Caco-2 (cell line): ENCODE measurements at places on chromosomes 16 and 17.

DNA sequence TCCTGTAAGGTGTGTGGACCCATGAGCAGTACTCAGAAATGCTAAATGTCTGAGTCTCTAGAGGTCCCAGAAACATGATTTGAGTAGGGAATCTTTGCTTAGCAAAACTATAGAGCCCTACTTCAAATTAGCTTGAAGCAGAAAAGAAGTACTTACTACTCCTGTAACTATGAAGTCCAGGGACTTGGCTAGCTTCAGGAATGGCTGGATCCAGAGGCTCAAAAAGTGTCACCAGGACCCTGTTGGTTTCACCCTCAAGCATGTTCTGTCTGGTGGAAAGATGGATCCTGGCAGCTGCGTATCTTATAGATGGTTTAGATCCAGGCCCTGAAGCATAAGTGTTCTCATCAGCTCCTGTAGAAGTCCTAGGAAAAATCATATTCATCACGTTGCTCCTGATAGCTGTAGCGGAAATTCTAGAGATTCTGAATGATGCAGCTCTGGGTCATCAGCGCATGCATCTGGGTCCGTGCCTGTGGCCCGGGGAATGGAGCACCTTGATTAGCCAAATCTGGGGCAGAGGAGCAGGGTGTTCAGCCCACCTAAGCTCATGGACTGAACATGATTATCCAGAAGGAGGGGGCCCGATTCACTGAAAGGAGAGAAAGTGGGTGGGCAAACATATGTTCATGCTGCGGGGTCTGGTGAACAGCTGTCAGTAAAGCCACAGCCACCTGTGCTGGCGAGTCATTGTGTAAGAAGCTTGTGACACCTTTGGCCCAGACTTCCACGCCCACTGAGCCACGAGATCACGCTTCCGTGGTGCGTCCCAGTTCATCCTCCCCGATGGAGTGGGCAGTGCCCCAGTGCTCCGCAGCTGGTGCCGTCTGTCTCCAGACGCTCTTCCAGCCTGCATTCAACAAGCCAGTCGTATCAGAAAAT lies 260.6 kb downstream of the CPPED1 start:
- DNase-seq: no peak

GRCh38 chr17:50946223-50946890 lies 80.2 kb upstream of the TOB1 start:
- DNase-seq: no peak

DNA sequence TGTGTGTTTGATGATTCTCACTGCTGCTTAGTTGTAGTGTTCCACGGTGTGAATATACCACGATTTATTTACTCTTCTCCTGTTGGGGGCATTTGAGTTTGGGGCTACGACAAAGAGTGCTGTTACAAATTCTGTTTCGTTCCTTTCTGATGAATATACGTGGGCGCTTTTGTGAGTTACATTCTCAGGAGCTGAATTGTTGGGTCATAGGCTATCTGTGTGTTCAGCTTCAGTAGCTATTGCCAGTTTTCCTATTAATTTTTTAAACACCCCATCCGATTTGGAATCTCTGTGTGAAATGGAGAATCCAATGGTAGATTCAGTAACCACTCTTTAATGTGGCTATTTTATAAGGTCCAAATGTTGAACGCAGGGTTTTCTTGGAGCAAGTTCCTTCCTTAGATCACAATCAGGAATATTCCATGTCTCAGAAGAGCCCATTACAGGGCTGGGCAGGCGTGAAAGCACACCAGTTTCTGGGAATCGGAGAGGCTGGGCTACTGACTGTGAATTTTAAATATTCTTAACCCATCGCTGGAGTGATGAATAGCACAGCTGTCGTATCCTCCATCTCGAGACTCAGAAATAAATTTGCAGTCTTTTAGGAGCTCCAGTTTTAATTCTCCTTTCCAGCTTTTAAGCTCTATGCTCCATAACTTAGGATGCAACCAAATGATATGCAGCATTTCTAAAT lies 115.9 kb downstream of the PITPNC1 start:
- no peak for DNase-seq

DNA sequence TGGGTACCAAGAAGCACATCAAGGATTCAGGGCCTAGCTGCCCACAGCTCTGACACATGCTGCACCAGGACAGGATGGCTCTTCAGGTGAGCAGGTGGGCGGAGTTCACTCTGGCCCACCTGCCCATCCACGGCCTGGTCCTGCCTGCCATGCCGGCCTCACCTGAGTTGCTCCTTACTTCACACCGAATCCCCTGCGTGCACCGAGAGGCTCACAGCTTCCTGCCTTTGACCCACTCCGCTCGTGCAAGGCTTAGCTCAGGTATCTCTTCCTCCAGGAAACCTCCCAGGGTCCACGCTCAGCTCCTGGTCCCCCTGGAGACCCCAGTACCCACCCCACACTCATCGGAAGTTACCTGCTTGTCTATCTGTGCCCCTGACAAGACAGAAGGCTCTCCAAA lies 21.6 kb upstream of the TNRC6C start:
- no peak for DNase-seq

DNA sequence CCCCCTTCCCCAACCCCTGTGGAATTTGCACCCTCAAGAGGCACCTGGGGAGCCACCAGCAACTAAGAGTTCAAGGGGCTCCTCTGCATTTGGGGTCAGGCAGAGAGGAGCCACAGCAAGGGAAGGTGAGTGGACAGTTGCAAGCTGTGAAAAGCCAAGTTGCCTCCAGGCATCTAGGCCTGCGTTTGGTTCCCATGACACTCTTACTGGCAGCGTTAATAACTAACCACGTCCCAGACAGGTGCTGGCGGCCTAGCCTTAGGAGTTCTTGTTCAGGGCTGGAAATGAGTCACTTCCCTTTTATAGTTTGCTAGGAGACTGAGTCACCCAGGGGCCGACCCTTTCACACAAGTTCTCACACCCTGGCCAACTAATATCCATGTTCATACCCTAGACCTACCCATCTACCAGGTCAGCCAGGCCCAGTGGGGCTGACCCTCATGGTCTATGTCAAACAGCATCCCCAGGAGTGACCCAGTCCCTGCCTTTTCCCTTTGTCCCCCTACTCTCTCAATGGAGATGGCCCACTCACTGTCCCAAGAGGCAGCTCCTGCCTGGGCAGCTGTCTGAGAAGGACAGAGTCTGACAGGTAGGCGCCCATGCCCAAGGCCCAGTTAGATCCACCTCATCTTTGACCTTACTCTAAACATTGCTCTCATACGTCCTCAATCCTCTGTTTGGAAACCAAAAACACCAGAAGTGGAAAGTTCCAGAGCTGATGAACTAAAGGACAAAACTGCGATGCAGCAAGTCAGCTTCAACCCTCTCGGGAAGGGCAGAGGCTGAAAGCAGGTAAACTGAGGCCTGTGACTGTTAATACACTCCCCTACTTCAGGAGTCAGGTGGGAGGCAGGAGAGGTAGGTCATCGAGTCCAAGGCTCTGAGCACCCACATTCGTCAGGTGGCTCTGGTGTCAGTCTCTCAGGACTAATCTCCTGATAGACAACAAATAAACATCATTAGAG lies 300.6 kb downstream of the SOX9 start:
- DNase-seq: peak; percentile 92

GRCh38 chr16:31513884-31514283 lies 5.7 kb upstream of the RUSF1 start:
- DNase-seq: no peak

- no peak for DNase-seq
These were observed 45.0 kb downstream of the CDH13 start for GRCh38 chr16:82671741-82672140.

DNA sequence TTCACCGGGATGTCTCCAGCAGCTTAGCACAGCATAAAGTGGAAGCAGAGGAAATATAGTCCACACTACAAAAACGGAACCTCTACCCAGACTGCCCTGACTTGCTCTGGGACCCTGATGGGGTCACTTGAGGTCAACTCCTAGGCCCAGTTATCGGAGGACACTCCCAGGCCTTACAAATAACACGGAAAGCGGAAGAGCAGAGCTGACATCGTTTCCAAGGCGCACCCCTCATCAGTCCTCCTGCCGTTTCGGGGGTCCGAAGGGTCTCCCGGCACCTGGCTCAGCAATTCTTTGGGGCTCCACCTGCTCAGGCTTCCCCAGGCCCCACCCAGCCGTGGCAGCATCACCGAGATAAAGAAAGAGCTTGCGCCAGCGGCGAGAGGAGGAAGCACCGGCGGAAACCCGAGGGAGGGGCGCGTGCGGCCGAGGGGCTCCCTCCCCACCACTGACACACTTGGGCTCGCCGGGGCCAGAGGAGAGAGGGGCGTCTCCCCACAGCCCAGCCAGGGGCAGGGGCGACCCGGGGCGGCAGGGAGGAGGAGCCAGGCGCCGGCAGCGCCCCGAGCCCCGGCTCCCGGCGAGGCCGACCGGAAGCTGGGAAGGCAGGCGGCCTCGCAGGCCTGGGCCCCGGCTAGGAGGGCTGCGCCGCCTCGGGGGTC lies 727 bp downstream of the CORO7 start:
- DNase-seq: no peak

DNA sequence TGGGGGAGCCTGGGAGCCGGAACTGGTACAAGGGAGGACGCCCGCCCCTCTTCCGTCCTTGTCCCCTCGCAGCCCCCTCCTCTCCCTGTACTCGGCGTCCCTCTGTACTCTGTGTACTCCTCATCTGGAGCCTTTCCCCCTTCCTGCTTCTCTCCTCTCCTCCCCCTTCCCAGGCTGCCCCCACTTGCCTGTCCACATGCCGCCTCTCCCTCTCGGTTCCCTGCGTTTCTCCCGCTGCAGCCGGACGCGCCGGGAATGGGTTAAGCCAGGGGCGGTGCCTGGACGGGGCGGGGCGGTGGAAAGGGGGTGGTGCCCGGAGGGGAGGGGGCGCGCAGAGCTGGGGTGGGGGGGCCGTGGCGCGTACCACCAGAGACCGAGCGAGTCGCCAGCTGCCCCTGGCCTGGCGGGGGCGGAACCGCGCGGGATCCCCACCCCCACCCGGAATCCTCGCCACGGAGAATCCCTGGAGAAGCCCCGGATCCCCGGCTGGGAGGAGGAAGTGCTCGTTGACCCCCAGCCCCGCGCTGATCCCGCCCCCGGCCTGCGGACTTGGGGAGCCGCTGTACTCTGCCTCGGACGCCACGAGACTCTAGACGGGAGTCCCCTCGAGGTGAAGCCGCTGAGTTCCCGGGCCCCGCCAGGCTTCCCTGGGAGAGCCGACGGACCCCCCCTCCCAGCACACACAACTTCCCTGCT lies 22.6 kb downstream of the GJD3 start:
- DNase-seq: peak; percentile 89

GRCh38 chr17:21275579-21276263 lies 8.8 kb upstream of the MAP2K3 start:
- DNase-seq: peak; percentile 92

GRCh38 chr17:79745641-79746105 lies 14.9 kb downstream of the ENPP7 start:
- no peak for DNase-seq
